ENCODE measurements at places on chromosomes 4 and X. TPM values are rescaled to one million over a fixed set of nuclear protein-coding genes. Genes with fewer than 3 reads are reported as not detected.

DNA sequence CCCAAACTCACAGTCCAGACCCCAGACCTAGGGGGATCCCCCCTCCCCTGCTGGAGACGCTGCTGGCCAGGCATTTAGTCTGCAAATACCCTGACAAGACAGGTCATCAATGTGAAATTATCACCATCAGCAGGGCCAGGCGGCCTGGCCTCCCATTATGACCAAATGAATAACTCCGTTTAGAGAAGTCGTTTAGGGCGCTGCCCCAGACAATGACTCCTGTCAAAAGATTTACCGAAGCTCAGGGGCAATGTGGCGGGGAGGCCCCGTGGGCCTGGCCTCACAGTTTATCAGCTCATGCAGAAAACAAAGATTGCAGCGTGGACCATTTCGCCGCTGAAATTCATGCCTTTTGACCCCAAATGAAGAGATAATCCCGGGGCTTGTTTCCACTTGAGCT is 76.5 kb downstream of the HMX1 start:
- no peaks in the 10 kb centered on the region for H3K27me3 ChIP-seq
- no peak overlapping the region for H3K27ac ChIP-seq
- DNase-seq: no peak
- H3K4me3 ChIP-seq: no peak overlapping the region

DNA sequence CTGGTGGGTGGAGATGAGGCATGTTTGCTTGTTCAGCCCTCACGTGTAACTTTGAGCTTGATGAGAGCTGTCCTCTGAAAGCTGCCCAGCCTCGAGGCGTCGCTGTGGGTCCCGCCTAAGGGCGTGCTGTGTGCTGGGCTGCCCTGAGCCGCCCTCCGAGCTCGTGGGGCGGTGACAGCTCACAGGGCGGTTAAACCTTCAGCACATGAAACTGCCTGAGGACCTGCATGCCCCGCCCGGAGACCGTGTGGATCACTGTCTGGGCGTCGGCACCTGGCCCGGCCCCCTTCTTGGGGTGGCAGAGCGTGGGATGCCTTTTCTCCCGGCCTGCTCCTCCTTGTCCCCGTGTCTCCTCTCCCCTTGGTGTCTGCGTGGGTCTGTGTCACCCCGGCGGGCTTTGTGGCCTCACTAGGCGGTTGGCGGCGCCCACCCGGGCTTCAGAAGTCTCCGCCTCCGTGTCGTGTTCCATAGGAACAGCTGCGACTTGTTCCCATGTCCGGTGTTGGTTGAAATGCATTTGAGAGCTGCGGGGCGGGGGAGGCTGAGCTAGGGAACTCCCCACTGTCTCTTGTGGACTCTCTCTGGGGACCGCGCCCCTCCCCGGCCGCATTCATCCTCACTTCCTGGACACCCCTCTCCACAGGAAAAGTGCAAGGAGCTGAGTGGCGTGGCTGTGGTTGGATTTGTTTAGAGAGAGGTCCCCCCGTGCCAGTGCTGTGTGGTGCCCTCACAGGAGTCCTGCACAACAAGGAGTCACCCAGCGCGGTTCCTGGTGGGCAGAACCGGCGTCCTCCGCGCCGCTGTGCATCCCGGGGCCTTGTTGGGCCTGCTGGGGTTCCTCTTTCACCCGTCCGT is 6.8 kb downstream of the AKAP17A start:
- no peak overlapping the region for H3K4me3 ChIP-seq
- H3K4me1 ChIP-seq: peaks cover 3% of the 10 kb centered on the region
- H3K27me3 ChIP-seq: no peaks in the 10 kb centered on the region
- peaks cover 40% of the 10 kb centered on the region for H3K36me3 ChIP-seq

- peaks cover 2% of the 10 kb centered on the region for H3K36me3 ChIP-seq
- H3K4me1 ChIP-seq: peaks cover 19% of the 10 kb centered on the region
Measured at GRCh38 chr4:155773196-155773800, 14.5 kb downstream of the GUCY1B1 start.

DNA sequence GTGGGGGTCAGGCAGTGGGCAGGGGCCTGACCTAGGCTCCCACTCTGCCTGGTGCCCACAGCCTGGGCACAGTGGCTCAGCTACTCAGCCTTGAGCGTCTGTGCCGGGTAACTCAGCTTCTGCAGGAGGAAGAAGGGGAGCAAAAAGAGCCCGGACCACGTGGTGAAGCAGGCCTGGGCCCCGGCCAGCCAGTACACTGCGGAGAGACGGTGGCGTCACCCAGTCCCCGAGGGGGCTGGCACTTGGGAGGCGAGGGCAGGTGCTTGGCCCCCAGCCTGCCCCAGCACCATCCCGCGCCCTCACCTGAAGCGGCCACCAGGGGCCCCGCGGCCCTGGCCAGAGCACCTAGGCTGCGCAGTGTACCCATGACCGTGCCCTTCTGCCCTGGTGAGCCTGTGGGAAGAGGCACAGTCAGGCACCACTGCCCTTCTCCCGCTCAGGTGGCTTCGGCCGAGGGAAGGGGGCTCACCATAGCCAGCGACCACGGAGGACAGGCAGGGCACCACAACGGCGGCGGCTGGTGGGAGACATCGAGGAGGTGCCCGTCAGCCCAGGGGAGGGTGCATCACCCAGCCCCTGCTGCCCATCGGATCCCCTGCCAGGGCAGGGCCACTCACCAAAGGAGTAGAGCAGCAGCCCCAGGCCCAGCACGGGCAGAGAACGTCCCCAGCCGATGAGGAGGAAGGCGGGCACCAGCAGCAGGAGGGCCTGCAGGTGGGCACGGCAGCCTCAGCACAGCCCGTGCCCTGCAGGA is 32.3 kb downstream of the NOP14 start:
- H3K27ac ChIP-seq: peak overlapping the region; percentile 64
- H3K4me1 ChIP-seq: peaks cover 5% of the 10 kb centered on the region
- H3K4me3 ChIP-seq: no peak overlapping the region
- peaks cover 20% of the 10 kb centered on the region for H3K36me3 ChIP-seq
- H3K27me3 ChIP-seq: no peaks in the 10 kb centered on the region

DNA sequence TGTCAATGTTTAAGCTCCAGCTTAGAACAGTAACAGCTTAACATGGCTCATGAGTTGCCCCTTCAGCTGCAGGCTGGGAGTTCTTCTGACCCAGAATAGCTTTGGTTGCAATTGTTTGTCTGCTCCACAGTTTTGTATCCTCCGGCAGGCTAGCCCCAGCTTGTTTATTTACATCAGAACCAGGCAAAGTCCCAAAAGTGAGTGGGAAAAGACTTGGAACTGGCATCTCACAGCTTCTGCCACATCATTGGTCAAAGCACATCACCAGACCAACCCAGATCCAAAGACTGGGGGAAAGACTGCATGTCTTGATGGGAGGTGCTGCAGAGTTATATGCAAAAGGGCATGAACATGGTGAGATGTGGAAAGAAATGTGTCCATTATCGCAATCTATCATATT is 231.2 kb upstream of the CPEB2 start:
- DNase-seq: no peak
- no peaks in the 10 kb centered on the region for H3K4me1 ChIP-seq
- H3K27me3 ChIP-seq: no peaks in the 10 kb centered on the region
- H3K27ac ChIP-seq: no peak overlapping the region
- no peak overlapping the region for H3K4me3 ChIP-seq

DNA sequence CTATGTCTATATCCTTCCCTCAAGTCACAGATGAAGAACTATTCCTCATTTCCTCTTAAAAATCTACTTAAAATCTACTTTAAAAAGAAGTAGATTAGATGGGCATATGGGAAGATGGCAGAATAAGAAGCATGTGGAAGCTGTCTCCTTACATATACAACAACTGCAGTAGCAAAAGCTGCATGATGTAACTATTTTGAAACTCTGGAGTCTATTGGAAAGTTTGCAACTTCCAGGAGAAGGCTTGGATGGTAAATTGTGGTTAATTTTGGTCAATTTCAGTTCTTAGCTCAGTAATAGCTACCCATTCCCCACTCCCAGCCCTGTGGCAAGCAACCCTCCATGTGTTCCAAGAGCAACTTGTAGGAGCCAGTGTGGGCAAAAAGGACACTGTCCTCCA is 36.9 kb downstream of the MORC4 start:
- no peaks in the 10 kb centered on the region for H3K4me1 ChIP-seq
- H3K27me3 ChIP-seq: no peaks in the 10 kb centered on the region
- H3K4me3 ChIP-seq: no peak overlapping the region
- H3K36me3 ChIP-seq: peaks cover 28% of the 10 kb centered on the region
- no peak overlapping the region for H3K27ac ChIP-seq
- no peak for DNase-seq

DNA sequence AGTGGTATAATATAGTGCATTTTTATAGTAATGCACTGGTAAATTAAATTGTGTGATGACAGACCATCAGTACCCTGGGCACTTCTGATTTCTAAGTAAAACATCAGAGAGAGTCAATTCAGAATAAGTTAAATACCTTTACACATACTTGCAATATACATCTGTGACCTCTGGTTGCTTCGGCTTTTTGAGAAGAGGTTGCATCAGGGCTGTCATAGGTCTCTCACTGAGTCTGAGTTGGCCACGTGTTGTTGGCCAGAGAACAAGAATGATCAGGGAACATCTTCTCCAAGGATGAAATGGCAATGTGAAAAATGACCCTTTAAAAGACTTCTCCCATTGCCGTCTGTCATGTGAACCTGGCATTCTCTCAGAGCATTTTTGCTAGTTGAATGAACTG is 36.9 kb upstream of the PUDP start:
- no peak overlapping the region for H3K4me3 ChIP-seq
- H3K27ac ChIP-seq: no peak overlapping the region
- H3K36me3 ChIP-seq: no peaks in the 10 kb centered on the region
- DNase-seq: no peak

DNA sequence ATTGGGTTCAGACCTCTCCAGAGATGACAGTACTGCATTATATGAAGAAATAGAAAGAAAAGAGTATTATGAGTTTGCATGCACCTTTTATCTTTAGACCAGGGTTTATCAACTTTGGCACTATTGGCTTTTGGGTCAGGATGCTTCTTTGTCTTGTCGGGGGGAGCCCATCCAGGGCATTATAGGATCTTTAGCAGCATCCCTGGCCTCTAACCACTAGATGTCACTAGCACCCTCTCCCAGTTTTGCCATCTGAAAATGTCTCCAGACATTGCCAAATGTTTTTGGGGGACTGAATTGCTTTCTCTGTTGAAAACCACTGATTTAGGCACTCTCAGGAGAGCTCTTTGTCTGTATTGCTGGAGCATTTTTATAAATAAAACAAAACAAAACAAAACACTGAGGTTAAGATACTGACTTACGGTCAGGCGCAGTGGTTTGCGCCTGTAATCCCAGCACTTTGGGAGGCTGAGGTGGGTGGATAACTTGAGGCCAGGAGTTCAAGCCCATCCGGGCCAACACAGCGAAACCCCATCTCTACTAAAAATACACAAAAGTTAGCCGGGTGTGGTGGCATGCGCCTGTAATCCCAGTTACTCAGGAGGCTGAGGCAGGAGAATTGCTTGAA is 23.6 kb downstream of the CA5B start:
- H3K27ac ChIP-seq: no peak overlapping the region
- peak; percentile 38 for DNase-seq
- H3K27me3 ChIP-seq: no peaks in the 10 kb centered on the region

- H3K4me3 ChIP-seq: no peak overlapping the region
- no peak overlapping the region for H3K27ac ChIP-seq
- peaks cover 2% of the 10 kb centered on the region for H3K36me3 ChIP-seq
- H3K4me1 ChIP-seq: no peaks in the 10 kb centered on the region
Measured at GRCh38 chrX:110172215-110172614, 145.7 kb downstream of the AMMECR1 start.

DNA sequence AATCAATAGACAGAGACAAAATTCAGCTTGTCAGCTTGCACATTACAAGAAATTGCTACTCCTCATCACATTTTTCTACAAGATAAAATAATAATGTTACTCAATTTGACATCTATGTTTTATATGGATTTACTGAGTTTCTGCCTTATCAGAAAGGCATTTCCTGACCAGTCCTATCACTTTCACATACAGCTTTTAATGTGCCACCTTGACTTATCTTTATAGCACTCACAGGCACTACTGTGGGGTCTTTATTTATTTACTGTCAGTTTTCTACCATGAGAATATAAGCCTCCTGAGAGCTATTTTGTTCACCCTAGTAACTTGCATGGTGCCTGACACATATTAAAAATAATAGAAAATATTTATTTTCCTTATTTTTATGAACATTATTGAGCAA is 6.0 kb downstream of the NDST4 start:
- H3K27me3 ChIP-seq: no peaks in the 10 kb centered on the region
- DNase-seq: no peak
- peaks cover 12% of the 10 kb centered on the region for H3K4me1 ChIP-seq
- H3K4me3 ChIP-seq: no peak overlapping the region

GRCh38 chr4:112861691-112862674 is 187.5 kb upstream of the ANK2 start:
- H3K4me1 ChIP-seq: no peaks in the 10 kb centered on the region
- no peak for DNase-seq
- no peaks in the 10 kb centered on the region for H3K36me3 ChIP-seq
- no peak overlapping the region for H3K27ac ChIP-seq
- H3K27me3 ChIP-seq: no peaks in the 10 kb centered on the region

DNA sequence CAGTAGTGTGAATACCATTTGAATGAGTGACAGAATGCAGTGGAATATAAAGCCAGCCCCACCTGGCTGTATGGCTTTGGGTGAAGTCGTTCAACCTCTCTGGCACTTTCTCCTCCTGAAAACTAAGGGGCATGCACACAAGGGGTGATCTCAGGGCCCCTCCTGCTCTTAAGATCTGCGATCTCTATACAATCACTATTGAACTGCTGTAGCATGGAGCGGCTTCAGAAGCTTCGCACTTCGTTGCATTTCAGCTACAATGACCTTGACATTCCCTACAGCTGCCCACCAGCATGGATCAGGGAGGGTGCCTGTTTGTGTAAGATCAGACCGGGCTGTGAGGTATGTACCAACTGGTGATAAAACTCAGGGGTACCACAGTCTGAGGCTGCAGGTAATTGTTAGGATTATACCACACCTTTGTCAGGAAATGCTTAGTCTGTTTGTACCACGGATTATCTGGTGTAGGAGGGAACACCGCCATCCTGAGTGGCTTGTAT is 85.2 kb downstream of the AASDH start:
- no peak for DNase-seq
- H3K4me1 ChIP-seq: no peaks in the 10 kb centered on the region
- no peaks in the 10 kb centered on the region for H3K36me3 ChIP-seq
- H3K27ac ChIP-seq: no peak overlapping the region

GRCh38 chr4:42497142-42497910 is 100.0 kb downstream of the SHISA3 start:
- no peak overlapping the region for H3K27ac ChIP-seq
- no peaks in the 10 kb centered on the region for H3K27me3 ChIP-seq
- H3K36me3 ChIP-seq: no peaks in the 10 kb centered on the region
- DNase-seq: no peak
- no peak overlapping the region for H3K4me3 ChIP-seq

PRKG2 gene
- 0.54 TPM for total RNA-seq

GYPA gene
- total RNA-seq: not detected

PLAC8 gene
- total RNA-seq: not detected

CT45A2 gene
- not detected for total RNA-seq

UGT8 gene
- 0.36 TPM for total RNA-seq

Data from cardiac muscle cell (in vitro differentiated cells and primary cell).